ENCODE measurements at places on chromosomes 1 and 21.

DNA sequence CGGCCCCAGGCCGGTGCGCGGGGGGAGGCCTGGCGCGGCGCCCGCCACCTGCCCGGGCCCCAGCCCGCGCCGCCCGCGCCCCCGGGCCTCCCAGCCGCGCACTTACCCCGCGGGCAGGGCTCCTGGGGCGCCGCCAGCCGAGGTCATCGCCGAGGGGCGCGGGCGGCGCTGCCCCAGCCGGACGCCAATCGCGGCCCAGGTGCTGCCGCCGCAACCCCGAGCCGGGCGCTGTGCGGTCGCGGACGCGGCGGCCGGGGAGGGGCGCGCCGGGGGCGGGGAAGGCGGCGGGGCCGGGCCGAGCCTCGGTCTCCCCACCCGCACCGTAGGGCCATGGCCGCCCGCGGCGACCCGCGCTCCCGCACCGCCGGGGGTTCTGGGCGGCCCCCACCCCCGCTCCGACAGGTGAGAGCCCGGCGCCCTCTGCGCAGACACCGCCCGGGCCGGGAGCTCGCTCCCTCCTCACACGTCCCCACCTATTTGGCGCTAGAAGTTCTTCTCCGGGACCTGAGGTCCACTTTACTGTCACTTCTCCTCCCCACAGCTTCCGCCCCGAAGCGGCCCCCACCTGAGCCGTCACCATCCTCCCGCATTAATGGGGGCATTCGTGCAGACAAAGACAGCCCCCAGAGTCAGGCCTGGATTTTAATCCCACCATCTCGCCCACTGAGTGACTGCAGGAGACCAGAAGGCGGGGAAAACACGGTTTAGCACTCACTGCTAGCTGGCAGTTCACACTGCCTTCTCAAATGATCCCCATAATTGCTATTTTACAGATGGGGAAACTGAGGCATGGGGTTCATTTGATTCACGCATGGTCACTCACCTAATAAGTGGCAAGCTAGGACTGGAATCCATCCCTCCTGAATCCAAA is at the start of gene TTC39A:
TTC39A (minus strand) TSS at position 232 of the 871 bp plus-strand sequence; CDS start at position 147, 85 bp downstream.
- no peak for DNase-seq

DNA sequence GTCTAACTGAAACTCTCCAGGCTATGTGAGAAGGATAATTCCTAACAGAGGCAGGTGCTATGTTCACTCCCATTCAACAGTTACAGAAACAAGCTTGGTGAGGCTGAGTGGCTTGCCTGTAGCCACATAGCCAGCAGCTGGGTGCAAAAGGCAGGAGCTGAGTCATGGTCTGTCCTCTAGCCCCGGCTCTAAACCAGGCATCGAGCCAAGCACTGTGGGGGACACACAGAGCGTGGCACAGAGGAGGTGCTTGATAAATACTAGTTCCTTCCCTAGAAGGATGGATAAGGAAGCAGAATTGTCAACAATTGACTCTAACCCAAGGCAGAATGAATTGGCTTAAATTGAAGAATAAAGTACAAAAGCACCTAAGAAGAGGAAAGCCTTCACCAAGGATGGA is 10.4 kb upstream of the KCNA2 start:
- DNase-seq = no peak

DNA sequence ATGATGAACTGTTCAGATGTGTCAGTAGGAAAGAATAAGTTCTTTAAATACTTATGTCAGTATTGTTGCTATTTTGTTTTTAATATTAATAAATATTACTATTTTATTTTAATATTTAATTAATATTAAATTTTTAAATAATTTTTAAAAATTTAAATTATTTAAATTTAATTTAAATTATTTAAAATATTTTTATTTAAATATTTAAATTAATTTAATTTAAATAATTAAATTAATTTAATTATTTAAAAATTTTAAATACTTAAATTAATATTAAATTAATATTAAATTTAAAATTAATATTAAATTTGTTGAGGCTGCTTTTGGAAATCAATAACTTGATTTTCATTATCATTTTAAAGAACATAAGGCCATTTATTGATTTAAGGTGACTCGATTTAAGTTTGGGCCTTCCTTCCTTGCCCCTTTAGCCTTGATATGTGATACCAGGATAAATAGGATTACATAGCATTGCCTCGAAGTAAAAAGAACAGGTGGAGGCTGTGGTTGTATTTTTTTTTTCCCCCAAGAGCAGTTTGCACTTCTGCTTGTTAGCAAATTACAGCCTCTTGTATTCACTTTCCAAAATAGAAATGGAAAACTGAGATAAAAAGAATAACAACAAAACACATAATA is 915.2 kb downstream of the TTLL7 start:
- DNase-seq = no peak

DNA sequence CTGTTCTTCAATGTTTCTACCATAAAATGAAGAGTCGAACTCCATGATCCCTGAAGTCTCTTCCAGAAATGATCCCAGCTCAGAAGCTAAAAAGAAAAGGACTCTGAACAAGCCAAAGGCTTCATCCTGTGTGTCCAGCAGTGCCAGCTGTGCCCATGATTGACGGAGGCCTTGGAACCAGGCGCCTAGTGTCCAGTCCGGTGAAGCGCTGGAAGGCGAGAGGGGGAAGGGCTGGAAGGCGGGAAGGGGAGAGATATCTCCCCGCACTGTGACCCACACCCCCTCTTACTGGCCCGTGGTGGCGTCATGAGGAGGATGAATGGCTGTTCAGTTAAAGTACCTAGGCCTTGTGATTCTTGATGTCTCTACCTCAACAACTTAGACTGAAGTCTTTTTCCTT is 10.4 kb upstream of the PLEKHA6 start:
- DNase-seq = no peak

- no peak for DNase-seq
These were observed 1.8 kb downstream of the AGPAT3 start for GRCh38 chr21:43866659-43867331.

- no peak for DNase-seq
These were observed 9.3 kb downstream of the SLC35E2B start for GRCh38 chr1:1683104-1683905.

DNA sequence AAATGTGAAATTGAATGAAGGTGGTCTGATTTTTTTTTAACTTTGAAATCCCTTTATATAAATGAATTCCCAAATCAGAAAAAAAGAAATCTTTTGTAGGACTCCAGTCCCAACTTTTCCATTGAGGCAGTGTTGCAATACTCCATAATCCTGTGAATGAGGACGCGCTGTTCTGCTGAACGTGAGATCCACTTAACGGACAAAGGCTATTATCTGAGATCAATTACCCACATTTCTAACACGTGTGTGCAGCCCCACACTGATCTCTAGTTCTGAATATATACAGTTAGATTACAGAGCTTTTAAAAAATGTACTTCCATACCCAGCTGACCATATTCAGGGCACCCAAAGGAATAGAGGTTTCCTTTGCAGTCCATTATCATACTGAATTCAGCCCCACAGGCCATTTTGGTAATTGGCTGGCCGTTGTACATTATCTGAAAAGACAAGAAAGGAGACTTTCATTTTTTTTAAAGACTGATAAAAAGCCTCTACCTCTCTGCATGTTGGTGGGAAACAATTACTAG is 19.0 kb downstream of the RCC2 start:
- DNase-seq = no peak

- no peak for DNase-seq
These were observed 52.9 kb downstream of the LRRC8D start for GRCh38 chr1:89873770-89874169.

DNA sequence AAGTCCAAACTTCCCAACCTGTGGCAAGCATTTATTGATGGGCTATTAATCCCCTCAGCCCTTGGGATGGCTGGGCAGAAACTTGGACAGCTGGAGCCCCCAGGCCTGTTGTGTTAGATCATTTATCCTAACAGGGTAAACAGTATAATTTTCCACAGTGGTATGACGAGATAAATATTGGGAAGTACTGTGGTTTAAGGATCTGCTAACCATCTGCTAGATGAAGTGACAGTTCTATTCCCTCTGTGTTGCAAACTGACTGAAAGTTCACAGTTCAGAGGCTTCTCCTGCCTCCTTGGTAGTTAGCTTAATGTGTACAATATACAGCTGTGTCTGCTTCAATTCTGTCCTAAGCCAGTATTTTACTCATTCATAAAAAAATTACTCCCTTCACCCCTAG is 127.5 kb upstream of the CHODL start:
- no peak for DNase-seq

DNA sequence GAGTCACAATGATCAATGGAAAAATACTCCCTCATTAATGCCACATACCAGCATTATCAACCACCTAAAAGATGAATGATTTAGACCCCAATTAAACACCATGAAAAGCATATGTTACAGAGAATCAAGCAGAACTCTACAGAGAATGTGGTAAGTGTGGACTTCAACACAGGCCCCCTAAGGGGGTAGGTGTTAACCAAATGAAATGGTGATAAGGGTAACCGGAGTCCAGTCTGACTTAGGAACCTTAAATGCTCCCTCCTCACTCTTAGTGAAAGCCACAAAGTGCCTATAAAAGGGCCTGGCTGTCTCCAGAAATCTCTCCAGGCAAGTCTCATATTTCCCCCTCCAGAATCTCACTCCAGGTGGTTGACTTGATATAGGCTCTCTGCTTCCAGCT is 149.2 kb upstream of the FOXD3 start:
- no peak for DNase-seq

DNA sequence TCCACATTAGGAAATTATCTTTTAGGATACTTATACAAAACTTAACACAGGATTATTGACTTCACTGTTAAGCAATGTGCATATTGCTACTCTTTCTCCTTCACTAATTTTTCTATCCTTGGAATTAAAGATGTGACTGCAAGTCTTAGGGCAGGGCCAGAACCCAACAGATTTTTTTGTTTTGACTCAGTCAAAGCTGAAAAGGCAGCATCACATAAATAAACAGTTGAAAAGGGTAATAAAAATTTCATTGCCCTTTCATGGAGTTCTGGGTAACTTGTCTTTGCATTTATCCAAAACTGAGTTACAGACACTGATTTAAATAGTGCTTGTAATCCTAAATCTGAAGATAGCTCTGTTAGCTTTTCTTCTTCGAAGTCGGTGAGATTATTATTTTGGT is 1.9 kb upstream of the TMEM35B start:
- no peak for DNase-seq

DNA sequence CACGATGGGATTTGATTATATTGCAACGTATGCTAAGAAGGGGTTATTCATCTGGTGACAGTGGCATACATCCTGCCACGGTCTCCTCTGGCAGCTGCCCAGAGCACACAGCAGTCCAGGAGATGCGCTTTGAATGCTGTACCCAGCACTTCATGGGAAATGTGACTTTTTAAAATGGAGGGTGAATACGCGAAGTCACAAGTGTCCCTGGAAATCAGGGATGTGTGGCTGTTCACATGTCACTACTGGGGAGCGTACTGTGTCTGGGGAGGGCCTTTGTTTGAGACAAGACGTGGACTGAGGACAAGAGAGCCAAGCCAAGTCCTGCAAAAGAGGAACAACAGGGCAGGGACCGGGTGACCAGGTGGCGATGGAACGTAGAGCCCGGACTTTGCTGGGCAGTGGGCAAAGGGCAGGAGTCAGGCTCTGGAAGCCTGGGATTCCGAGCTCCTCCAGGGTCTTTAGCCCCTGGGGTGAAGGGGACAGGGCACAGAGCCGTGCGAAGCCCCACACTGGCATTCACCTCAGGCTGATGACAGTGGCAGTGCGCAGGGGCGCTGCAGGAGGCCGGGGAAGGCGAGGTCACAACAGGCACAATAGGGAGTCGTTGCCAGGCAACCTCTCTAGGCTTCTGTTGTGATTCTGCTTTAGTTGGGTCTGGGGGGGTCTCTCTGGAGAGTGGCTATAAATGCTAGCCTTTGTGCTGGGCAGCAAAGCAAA is 11.4 kb upstream of the ZBTB21 start:
- DNase-seq = no peak

DNA sequence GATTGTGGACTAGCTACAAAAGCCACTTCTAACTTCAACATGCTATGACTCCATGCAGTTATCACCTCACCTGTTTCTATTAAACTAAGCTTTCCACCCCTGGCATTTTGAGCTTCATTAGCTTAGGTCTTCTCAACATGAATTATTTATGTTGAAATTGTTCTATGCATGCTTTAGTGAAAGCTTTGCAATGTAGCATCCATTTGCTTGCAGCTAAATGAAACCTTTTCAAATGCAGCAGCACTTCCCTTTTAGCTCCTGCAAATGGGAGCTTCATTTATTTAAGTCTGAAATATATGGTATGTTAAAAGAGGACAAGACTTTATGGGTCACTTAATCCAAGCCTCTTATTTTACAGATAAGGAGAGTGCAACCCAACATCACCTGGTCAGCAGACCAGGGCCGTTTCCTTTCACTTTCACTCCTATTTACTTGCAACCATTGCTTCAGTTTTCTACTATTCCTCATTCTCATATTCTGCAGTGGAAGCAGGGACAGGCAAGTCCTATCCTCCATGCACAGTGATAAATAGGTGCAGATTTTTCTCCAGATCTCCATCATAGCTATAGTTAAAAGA is 56.4 kb upstream of the SAMSN1 start:
- DNase-seq = peak; percentile 73

GRCh38 chr1:226558036-226558650 is 9.6 kb downstream of the STUM start:
- peak; percentile 62 for DNase-seq

DNA sequence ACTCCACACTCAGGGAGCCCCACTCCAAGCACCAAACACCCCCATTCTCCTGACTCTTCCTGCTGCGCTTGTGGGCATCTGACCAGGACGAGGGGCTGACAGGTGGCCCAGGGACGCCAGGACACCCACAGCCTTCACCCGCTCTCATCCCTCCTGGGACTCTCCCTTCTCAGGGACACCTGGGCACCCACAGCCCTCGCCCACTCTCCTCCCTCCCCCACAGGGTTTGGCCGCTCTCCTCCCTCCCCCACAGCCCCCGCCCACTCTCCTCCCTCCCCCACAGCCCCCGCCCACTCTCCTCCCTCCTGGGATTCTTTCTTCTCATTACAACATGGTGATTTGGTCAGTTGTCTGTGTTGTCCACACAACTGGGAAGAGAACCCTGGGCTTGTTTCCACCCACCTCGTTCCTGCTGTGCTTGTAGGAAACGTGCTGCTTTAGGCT is 43.4 kb downstream of the PRDM15 start:
- no peak for DNase-seq

- no peak for DNase-seq
These were observed 22.5 kb downstream of the FMN2 start for GRCh38 chr1:240114222-240114621.

- no peak for DNase-seq
These were observed 569 bp downstream of the FALEC start for GRCh38 chr1:150516050-150516591.

DNA sequence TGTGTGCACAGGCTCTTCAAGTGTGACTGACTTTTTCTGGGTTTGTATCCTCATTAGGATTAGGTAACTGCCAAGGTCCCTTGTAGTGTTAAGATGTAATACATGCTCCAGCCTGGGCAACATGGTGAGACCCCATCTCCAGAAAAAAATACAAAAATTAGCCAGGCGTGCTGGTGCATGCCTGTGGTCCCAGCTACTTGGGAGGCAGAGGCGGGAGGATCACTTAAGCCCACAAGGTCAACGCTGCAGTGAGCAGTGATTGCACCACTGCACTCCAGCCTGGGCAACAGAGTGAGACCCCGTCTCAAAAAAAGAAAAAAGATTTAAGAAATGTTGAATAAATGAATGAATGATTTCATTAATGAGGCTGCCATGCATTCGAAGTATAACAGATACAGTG is 15.1 kb downstream of the ZBTB17 start:
- no peak for DNase-seq
